ENCODE measurements at places on chromosomes 12 and 14.
A peak's percentile ranks its signal among the peaks of the same experiment; 100 is the strongest.

DNA sequence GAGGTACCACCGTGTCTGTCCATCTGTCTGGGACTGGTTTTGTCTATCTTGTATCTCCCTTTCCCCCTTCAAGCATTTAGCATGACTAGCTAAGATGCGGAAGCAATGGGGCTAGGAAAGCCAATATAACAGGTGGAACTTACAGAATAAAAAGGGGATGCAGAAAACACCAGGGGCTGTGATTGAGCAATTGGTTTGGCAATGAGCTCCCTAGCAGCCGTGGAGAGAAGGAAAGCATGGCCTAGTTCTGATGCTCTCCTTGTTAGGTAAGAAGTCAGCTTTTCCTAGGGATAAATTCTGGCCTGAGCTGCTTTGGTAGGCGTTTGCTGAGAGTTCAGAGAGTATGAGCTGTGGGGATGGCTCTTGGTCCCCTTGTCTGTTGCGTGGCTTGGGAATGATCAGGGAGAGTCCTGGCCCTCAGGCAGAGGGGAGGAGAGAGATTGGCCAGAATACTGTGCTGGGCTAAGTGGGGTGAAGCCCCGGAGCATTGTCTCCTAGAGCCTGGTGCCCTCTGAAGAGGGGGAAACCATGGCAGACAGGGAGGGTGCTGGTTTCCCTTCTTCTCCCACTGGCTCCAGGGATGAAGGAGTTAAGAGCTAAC lies 7.1 kb downstream of the SETD1B start:
- DNase-seq = no peak

- no peak for DNase-seq
Measured at GRCh38 chr14:70011098-70011497, 131.9 kb downstream of the SMOC1 start.

- DNase-seq = no peak
Measured at GRCh38 chr14:37526994-37527393, 68.1 kb downstream of the FOXA1 start.

GRCh38 chr12:10783252-10783651 lies 19.2 kb downstream of the TAS2R7 start:
- no peak for DNase-seq

GRCh38 chr14:95490727-95491451 lies 25.6 kb downstream of the SYNE3 start:
- no peak for DNase-seq

GRCh38 chr12:108734200-108734906 lies 3.0 kb upstream of the CORO1C start:
- peak; percentile 94 for DNase-seq

DNA sequence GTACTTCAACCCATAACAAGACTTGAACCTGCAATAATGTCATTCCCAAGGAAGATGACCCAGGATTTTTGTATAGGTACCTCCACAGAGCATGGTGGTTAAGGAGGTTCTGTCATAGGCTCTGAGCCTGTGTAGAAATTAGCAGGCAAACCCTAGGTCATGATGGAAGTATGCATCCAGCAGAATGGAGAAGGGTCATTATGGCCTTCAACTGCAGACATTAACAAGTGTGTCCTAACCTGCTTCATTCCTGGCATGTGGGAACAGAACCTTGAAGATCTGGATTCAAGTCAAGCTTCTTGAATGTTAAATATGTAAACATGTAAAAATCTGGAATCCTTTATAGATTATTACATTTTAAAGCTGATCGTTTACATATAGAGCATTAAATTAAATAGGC lies 116.2 kb upstream of the SLC38A4 start:
- no peak for DNase-seq
